ENCODE measurements at places on chromosomes 6 and 20.

DNA sequence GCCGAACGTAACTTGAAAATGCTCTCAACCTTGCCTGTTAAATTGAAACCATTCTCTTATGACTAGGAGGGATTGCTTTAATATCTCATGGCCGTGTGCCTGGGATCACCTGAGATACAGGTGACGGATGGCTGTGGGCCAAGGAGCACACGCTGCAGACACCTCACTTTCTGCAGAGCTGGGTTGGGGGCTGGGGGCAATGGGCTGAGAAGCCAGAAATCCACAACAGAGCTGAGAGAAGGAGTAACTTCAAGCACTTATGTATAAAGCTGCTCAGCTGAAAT, 170.9 kb downstream of the DTNBP1 start:
- DNase-seq: no peak

- DNase-seq: no peak
Measured at GRCh38 chr6:3277251-3277650, 18.5 kb downstream of the PSMG4 start.

DNA sequence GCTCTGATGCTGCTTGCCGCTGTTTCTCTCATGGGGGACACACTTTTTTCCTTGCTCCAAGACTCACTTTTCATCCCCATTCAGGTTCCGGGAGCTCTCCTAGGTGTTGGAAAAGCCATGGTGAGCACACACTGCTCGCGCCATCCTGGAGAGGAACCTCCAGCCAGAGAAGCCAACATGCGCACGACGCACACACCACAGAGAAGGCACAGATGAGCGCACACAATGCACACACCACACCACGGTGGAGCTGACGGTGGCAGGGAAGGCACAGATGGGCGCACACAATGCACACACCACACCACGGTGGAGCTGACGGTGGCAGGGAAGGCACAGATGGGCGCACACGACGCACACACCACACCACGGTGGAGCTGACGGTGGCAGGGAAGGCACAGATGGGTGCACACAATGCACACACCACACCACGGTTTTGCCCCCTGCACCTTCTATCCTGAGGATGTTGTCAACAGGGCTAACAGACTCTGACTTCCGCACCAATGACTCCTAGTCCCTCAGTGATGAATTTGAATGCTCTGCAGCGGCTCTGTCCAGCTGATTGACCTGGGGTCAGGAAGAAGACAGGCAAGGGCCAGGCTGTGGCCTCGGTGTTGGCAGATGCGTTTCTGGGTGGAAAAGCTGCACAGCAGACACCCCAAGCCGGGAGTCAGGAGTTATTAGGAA, 154.7 kb downstream of the ERMARD start:
- no peak for DNase-seq

GRCh38 chr6:155404937-155405336, 50.7 kb downstream of the NOX3 start:
- no peak for DNase-seq

GRCh38 chr6:148203281-148203925, 139.2 kb upstream of the SASH1 start:
- no peak for DNase-seq

DNA sequence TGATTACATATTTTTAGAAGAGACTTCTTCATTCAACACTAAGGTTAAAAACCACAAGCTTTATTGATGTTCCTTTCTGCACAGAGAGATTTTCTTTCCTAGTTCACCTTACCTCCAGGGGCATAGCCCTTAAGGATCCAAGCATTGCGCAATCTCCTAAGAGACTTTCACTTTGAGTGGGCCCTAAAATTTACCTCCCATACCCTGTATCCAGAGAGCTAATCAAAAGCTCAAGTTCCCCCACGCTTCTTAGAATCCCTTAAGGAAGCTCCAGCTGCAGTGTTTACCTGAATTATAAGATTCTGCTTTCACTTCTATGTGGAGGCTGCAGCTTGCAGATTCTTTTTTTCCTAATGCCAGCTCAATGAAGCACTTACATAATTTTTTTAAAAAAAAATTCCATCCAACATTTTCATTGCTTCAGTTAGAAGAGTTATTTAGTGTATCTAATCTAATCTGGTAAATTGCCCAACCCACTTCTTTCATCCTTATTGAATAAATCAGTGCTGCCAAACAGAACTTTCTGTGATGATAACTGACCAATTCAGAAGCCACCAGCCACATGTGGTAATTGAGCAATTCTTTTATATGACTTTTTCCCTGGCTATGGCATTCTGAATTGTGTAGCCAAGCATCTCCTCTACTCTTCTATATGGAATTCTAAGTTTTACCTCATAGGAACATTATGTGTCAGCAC, 24.6 kb upstream of the SPTLC3 start:
- no peak for DNase-seq

- no peak for DNase-seq
Measured at GRCh38 chr20:63123331-63123741, 92.6 kb downstream of the YTHDF1 start.

GRCh38 chr20:45823949-45824835, 2.9 kb downstream of the TNNC2 start:
- DNase-seq: no peak

DNA sequence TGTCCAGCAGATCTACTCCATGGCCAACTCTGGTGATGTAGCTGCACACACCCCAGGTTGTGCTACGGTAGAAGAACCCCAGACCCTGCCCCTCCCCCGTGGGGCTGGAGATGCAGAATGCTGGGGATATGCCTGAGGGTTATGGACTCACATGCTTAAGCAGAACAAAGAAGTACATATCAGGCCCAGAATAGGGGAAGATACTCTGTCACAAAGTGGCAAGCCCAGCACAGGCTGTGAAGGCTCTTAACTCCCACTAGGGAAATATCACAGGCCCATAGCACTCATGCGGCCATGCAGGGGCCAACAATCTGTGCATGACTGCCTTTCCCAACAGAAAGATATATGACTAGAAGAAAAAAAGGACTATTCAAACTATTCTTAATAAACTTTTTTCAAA, 234.9 kb downstream of the KCNQ5 start:
- no peak for DNase-seq

DNA sequence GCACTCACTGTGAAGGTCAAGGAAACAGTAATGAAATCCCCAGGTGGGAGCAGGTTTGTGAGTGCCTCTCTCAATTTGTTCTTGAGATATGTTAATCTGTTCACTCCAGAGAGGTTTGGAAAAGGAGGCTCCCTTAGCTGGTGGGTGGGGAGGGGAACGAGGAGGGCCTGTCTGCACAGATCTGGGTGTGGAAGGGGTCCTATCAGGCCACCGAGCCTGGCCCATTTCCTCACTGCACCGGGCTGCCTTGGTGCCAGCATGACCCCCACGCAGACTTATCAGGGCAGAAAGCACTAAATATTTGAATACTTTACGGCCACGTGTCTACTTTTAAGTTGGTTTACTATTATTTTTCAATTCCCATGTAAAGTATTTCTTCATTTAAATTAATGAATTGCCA, 8.3 kb downstream of the AGPAT4 start:
- no peak for DNase-seq

- DNase-seq: no peak
Measured at GRCh38 chr20:46512943-46513844, at the start of gene ZNF334. Gene ZNF334 (minus strand): TSS chr20:46513559. CDS start chr20:46512102, 1,457 bp downstream.

DNA sequence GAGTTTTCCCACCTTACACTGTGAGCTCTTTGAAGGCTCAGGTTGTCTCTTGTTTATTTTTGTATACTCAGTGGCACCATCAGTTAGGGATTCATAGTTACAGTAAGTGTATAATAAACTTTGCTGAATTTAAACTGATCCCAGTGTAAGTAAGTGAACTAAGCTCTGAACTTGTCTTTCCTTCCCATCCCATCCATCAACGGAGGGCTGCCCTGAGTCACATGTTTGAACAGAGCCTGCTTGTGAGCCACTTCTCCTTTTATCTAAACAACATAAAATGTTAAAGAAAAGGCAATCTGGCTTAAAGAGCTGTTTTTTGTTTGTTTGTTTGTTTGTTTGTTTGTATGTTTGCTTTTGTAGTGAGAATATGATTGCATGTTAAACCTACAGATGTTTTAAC, 185.7 kb upstream of the MARCKS start:
- no peak for DNase-seq

DNA sequence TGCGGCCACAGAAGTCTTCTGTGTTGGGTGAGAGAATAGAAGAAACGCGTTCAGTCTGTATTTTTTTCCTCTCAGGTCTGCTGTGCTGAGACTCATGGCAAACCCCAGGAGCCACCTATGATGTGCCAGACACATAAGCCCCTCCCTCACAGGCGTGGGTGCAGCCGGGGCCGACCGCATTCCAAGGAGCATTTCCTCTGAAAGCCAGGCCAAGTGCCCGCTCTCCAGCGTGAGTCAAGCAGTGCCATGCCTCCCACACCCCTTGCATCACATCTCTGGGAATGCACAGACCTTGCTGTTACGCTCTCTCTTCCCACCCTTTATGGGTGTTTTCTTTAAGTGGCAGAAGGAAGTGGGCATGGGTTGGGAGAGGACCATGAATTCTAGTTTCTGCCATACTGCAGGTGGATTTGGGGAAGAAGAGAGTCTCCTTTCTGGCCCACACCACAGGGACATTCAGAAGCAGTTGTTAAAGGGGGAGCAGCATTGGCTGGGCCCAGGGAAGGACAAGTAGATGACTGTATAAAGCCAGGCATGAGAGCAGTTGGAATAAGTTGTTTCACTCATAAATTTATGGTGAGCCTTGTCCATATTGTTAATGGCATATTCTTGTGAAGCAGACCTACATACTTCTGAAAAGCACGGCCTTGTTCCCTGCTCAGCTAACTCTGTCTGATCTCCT, 37.1 kb upstream of the TFAP2A start:
- peak; percentile 60 for DNase-seq

DNA sequence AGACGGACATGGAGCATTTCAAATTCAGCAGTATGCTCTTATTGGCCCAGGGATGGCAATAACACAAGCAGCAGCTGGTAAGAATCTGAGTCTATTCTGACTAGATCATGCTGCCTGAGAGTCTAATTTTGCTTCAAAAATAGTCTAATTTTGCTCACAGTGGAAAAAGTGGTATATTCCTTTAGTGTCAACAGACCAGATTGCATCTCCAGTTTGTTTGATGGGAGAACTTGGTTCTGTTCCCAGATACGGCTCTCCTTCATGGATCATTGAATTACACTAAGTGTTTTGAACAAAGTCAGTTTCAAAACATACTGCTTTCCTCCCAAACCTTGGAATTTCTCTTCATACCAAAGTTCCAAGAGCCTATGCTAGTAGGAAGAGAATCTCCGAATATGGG, 586.1 kb downstream of the RNF144B start:
- no peak for DNase-seq

DNA sequence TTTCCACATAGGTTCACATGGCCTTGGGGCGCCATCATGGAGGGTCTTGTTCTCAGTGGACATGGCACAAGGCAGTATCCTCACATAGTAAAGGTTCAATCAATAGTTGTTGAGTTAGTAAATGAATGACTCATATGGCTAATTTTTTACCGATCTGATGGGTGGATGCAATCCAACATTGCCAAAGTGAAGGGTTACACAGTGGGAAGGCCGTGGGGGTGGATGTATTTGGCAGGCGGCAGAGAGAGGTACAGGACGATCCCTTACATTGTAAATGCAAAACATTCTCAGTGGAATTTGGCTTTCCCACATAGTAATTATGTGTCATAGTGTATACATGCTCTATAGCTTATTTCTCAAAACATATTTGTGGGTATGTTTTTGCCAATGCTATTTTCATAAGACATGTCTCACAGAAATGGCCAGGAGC, 21.0 kb upstream of the PDE7B start:
- DNase-seq: no peak

- no peak for DNase-seq
Measured at GRCh38 chr20:43831481-43832065, 83.1 kb upstream of the TOX2 start.

GRCh38 chr20:910132-910869, 5.8 kb downstream of the ANGPT4 start:
- DNase-seq: no peak

DNA sequence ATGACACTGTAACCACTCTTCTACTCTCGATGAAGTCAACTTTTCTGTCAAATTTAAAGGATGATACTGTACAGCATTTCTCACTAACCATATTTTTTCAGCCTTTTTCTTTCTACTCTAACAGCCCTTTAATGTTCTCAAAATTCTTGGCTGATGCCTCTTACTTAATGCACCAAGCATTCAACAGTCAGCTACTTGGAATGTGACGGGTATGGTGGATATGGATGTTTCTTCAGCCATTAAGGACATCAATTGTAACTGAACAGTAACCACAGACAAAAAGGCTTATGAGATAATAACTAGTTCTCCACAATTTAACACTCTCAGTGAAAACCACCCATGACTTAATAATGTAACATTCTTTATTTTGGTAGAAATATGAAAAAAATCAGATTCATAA, 467.2 kb upstream of the ZNF337 start:
- DNase-seq: peak; percentile 67

DNA sequence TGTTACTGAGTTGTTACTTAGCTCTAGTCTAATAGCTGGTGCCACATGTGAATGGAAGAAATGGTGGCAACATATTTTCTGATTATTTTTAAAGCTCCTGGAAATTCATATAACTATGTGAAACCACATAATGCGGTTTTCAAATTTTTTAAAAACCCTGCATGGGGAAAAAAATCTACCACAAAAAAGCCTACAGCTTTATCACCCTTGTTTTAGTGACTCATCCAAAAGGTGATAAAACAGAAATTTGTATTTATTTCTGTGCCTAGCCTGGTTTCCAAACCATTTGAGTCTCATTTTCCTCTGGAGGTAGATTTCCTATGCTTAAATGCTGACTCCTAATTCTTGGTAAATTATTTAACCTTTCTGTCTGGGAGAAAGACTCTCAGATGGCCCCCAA, 5.4 kb upstream of the FBXO30 start:
- no peak for DNase-seq

DNA sequence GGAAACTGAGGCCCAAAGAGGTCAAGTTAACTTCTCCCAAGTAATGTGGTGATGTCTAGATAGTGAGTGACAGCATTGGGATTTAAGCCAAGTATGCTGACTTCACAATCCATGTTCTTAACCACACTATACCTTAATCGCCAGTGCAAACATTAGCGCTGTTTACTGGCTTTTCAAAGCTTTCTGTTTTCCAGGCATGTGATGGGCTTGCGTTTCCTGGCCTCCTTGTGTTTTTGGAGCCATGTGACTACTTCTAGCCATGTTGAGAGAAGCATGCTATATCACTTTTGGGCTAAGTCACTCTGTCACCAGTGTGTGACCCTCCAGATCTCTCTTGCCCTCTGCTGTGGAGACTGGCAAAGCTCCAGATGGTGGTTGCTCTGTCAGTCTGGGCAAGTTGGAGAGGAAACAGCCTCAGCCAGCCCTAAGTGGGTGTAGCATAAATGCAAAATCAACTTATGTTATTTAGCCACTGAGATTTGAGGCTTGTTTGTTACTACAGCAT, 76.9 kb downstream of the ANKRD6 start:
- DNase-seq: no peak

GRCh38 chr6:166325383-166326042, 16.8 kb downstream of the SFT2D1 start:
- DNase-seq: no peak

GRCh38 chr6:119314885-119315272, 34.7 kb downstream of the MAN1A1 start:
- DNase-seq: no peak

DNA sequence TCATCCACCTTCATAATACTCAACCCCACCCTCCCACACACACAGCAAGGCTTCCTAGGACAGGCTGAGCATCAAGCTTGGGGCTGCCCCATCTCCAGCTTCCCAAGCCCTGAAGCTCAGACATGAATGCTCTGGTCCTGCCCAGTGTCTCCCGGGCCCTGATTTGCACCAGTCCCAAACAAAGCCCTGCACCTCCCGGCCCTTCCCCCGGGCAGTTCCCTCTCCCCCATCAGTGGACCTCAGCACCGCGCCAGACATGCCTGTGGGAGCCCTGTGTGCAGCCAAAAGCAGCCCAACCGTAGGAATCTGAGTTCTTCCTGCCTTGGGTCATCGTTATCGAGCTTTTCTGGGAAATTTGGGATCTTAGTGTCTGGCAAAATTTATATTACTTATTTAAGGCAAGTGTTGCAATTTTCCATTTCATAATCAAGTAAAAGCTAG, 63.5 kb downstream of the THBS2 start:
- DNase-seq: peak; percentile 57

Data from non-pigmented ciliary epithelial cell (primary cell).